ENCODE measurements at places on chromosomes 2 and 18.

DNA sequence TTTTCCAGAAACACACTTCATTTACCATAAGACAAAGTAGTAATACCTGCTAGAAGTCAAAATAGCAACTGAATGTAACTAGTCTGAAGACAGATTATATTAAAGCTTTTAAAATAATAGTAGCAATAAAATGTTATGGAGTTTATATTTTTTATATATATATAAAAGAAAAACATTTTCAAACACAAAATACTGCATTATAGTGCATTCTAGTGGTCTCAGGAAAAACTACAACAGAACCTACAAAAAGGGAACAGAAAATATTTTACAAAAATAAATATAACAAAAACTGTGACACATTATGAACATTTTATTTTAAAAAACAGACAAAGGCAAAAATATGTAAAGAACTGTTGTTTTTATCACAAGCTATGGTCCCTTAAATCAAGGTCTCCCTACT, 48.0 kb downstream of the STRN start:
- DNase-seq: peak; percentile 59

DNA sequence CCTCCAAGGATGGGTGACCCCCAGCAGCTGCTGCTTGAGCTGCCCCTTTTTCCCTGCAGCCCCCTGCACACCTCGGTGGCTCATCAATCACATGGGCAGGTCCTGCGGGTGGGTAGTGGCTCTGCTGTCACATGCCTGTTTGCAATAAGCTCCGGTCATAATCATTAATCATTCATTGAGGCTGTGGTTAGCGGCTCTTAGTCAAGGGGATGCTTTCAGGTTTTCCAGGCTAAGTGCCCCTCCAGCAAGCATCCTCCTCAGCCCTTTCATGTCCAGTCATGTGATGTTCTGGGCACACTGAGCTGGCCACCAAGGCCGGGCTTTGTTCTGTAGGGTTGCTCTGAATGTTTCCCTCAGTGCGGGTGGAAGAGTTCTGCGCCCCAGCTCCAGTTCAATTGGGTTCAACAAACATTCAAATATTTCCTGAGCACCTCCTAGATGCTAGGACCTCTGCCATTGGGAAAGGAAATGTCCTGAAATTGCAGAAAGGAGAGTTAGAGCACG, 96.4 kb upstream of the LDAH start:
- DNase-seq: no peak

GRCh38 chr2:26735097-26735496, 29.0 kb upstream of the SLC35F6 start:
- no peak for DNase-seq

DNA sequence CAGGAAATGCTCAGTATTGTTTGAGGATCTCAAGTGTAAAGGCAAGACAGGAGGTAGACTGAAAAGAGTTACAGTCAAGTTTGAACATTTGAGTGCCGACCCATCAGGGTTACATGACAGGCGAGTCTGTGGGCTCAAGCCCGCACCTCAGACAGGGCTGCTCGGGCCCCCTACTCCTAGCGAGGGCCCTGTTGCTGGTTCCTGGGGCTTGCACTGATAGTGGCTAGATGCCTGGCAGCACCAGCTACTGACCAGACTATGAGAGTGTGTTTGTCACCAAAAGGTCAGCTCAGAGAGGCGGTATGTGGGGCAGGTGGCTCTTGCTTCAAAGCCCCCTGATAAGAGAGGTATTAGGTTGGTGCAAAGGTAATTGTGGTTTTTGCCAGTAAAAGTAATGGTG, 35.6 kb upstream of the CYP27C1 start:
- no peak for DNase-seq

- no peak for DNase-seq
Measured at GRCh38 chr2:101464841-101465240, 10.1 kb downstream of the RFX8 start.

GRCh38 chr2:51031021-51031780, 731 bp downstream of the NRXN1 start:
- no peak for DNase-seq

DNA sequence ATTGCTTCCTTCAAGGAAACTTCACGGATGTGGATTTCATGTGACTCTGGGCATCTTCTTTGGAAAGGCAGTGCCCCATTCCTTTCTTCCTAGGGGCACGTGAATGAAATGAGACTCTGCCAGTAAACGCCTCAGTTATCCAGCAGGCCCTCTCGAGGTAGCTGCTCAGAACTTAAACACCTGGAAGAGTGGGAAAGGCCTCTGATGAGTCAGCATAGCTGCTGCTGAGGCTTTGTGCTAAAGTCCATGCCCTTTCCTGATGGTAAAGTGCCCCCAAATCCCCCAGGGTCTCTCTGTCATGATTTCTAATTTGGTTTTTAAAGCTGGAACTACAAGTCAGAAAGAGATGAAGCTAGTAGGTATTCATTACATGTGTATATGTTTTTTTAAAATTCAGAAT, 3.8 kb downstream of the SLC1A4 start:
- DNase-seq: no peak

GRCh38 chr18:7017013-7017412, 100.6 kb downstream of the LAMA1 start:
- no peak for DNase-seq

DNA sequence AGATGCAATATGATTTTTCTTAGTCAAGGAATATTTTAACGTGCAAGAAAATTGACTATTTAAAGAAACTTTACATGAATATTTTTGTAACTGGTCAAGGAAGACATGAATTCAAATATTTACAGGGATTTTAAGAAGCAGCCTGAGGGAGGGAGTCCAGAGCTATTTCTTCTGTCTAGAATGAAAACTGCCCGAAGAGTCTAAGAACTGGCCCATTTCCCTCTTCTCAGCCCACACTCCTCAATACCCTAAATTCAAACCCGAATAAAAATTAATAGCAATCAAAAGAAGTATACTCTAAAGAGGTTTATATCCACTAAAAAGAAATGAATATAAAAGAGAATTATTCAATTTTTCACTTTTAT, 6.5 kb upstream of the NDUFV2 start:
- no peak for DNase-seq

DNA sequence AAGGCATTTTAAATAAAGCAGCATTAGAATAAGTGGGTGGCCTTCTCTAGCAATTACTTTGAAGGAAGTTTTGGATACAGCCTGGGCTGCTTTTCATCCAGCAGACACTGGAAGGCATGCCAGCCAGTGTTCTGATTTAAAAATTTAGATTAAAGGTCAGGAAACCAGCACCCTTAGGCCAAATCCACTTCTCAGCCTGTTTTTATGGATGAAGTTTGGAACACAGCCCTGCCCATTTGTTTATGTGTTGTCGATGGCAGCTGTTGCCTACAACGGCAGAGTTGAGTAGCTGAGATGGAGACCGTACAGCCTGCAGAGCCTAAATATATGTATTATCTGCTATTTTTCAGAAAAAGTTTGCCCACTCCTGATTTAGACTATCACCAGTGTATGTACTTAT, 313.6 kb upstream of the ACVR2A start:
- DNase-seq: no peak

GRCh38 chr2:237967463-237967951, 693 bp downstream of the UBE2F start:
- no peak for DNase-seq

- peak; percentile 15 for DNase-seq
Measured at GRCh38 chr18:29979881-29980280, 1062.7 kb downstream of the DSC3 start.

DNA sequence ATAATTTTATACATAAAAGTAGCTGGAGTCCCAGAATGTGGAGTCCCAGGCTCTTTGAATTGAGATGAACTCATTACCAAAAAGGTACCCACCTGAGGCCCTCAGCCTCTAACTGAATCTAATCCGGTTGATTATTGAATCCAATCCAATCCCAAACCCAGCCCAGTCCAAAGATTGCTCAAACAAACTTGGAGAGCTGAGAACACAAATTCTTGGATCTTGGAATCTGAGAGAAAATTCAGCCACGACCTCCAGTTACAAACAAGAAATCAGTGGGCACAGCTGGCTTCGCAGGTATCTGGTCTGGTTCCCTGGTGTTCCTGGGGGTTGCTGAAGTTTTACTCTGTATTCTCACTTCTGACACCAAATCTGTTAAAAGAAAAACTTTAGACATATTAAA, 28.4 kb upstream of the RHOB start:
- DNase-seq: no peak

DNA sequence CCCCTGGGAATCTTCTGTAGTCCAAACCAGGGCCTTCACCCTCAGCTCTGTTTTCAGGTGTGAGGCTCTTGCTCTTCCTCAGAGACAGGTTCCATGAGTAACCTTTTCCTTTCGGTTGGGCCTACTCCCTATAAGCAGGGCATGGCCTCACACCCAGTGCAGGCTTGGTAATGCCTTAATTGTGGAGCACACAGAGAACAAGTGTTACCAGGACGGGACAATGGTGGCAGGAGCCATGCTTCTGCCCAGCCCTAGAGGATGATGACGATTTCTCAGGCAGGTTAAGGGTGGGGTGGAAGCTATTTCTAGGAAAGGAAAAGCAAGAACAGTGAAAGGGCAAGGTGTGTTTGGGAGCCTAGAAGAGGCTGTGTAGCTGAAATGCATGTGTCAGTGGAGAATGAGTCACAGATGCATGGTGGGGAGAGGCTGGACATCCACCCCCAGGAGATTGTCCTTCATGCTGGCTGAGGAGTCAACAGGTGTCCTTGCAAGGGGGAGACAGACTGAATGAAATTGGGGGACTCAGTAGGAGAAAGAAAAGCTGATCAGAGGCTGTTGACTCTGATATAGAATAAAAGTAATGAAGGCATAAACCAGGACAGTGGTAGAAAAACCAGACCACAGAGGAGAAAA, 22.0 kb upstream of the SERPINB12 start:
- no peak for DNase-seq

- DNase-seq: no peak
Measured at GRCh38 chr2:34815052-34815741, 1216.1 kb upstream of the FAM98A start.

- DNase-seq: no peak
Measured at GRCh38 chr2:158189526-158189925, 87.8 kb downstream of the UPP2 start.

- DNase-seq: no peak
Measured at GRCh38 chr2:227366769-227367426, 12.2 kb downstream of the TM4SF20 start.

DNA sequence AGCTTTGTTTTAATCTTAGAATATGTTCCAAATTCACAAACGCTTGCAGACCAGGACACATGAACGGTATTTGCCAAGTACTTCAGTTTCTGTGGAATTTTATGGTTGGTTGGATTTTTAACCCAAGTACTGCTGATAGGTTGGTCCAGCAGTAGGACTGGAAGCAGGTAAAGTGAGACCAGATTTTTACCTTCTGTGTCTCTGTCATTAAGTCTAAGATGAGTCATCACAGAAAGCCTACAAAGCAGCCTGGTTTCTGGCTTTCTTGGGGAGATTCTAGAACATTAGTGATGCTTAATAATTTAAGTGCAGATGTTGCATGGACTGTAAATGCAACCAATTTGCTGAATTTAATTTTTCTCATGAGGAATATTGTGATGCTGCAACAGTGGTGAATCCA, 100.5 kb downstream of the SCG2 start:
- DNase-seq: no peak

DNA sequence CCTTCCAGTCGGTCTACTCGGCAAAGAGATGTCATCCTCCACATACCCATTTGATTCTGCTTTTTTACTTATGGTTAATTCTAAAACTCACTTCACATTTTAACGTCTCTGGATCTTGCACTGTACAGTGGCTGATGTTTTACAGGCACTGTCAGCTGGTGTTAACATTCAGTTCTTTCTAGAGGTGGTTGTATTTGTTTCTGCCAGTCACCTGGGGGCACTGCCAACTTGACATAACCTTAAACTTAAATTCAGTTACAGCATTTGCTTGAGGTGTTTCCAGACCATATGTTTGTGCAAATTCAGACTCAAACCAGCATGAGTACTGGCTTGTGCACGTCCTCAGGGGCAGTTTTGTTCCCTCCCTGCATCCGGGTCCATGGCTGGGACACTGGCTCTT, 5.3 kb upstream of the TMEM185B start:
- DNase-seq: no peak

- DNase-seq: peak; percentile 74
Measured at GRCh38 chr2:124027182-124027581, 2.1 kb downstream of the CNTNAP5 start.

- DNase-seq: no peak
Measured at GRCh38 chr2:212814941-212815340, 276.3 kb upstream of the ERBB4 start.

GRCh38 chr2:16190446-16191270, 250.3 kb downstream of the MYCN start:
- no peak for DNase-seq

DNA sequence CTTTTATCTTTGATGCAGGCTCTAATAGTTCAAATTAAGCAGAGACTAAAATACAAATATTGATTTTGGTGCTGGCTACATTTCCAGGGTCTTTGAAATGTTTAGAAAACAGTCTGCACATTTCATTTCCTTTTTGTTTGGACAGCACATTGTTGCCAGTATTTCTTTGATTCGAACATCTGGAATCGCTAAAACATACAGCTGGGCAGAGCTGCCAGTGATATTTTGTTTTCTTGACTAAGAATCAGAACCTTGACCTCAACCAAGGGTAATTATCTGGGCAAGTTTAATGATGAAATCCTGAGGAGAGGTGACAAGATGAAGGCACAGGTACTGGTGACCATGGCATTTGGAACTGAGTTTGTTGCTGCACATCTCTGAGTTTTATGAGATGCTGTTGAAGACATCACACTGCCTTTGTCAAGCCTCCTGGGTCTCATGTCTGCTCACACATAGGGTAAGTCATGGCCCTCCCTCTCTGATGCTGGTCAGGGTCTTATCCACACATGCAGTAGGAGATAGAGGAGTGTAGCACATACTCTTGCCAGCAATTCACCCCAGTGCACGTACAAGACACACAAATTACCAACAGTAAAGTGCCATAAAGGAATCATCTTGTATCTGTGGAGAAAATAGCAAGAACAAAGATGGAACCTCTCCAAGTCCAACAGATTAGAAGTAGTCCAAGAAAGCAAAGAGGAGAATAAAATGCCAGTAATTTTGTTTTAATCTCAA, 391.9 kb downstream of the RND3 start:
- no peak for DNase-seq

DNA sequence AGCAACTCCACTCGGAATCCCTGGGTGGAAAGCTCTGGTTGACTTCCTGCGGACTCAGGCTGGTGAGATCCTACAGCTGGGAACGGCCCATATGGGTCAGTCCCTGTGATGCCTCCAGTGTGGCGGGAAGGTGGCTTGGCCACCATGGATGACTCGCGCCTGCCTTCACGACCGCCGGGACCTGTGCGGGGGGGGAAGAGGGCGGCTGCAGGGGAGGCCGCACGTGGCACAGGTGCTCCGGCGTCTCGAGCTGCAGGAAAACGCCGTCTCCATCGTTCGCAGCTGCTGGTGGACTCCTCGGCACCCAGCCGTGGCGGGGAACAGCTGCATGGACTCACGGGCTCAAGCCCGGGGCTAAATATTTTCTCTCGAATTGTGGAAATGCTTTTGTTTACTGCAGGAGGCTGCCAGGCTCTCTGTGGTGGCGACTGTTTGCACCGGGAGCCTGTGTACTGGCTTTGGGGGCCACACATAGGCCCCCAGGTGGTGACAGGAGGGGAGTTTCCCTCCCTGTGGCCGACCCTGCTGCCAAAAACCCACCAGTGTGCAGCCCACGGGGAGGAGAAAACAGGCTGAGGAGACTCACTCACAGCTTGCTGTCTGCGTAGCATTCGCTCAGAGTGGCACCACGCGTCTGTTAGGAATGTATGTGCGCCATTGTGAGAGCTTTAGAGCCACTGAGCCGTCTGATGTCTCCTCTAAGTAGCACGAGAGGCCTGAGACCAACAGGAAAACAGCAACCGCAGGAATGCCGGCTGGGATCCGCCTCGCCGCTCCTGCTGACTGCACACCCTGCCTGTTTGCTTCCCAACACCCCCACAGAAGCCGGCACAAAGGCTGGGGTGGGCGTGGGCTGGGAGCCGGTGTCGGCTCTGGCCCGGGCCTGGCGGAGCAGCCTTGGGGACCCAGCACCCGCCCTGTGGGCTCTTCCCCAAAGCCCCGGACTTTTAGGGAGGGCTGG, 89.2 kb downstream of the NFATC1 start:
- DNase-seq: peak; percentile 14

Data from Kasumi-1 (cell line).